Stimulated activated CD8-positive, alpha-beta memory T cell treated with anti-CD3 and anti-CD28 coated beads, Interleukin-4, amount 100 ng/mL, for 24 hours (primary cell): ENCODE measurements at places on chromosomes 3 and 15.

- peak; percentile 22 for DNase-seq
Observed at GRCh38 chr3:8110966-8111798, 390.4 kb upstream of the LMCD1 start.

DNA sequence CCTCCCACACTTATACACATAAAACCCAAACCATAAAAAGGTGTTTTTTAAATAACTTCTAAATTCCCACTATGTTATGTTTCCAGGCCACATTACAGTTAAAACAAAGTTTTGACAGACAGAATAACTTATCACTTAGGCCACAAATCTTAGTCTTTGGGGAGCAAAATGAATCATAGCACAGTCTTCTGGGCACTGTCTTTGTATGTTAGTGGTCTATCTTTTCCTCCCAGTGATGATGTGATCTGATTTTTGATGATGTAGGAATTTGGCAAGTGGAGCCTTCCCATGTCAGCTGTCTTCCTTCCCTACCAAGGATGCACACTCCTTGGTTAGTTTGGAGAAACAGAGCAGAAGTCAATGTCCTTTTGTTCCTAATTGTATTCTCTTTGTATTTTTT, 67.3 kb downstream of the THSD4 start:
- no peak for DNase-seq

DNA sequence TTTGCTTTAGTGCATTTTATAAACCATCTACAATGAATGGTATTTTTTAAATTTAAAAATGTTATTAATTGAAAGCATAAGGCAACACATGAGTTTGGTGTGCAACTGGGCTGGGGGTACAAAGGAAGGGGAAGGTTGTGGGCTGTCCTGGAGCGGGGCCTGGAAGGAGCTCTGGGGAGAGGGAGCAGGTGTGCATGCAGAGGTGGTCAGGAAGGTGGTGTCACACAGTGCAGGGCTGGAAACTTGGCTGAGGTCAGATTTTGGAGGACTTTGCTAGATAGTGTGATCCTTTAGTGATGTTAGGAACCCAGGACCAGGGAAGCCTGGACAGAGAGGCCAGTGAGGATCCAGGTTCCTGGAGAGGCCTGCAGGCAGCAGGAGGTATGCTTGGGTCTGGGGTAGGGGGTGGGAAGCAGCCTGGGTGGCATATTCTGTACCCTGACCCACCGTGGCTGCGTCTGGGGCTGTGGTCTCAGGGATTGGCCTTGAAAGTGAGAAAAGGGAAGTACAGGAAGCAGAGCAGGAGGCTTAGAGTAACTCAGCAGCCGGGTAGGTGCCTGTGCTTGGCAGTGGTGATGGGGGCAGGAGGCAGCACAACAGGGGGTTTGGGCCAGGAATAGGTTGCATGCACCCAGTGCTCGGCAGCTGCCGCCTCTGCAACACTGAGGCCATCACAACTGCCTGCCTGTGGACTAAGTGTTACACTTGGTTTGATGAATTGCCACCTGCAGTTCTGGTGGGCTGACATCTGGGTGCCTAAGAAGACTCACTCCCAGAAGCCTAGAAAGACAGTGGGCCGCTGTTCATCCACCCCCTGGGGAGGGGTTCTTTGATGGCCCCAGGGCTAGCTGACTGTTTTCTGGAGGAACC, 33.0 kb downstream of the KY start:
- no peak for DNase-seq

DNA sequence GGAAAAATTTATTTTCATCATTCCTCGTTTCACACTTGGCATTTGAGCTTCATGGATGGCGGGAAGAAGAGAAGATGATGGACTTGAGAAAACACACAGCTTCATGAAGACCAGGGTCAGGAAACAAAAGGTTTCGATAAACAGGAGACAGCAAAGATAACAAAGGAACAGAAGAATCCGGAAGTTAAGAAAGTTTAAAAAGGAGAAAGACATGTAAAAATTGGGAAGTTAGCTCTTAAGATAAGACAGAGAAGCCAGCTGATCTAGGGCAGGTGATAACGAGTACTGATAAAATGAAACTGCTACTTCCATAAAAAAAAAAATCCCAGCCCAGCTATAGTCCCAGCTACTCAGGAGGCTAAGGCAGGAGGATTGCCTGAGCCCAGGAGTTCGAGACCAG, 23.9 kb downstream of the IL5RA start:
- DNase-seq = no peak

- DNase-seq = no peak
Observed at GRCh38 chr3:25420147-25420546, 7.9 kb upstream of the RARB start.

- DNase-seq = no peak
Observed at GRCh38 chr3:102374863-102375634, 59.8 kb upstream of the ZPLD1 start.

DNA sequence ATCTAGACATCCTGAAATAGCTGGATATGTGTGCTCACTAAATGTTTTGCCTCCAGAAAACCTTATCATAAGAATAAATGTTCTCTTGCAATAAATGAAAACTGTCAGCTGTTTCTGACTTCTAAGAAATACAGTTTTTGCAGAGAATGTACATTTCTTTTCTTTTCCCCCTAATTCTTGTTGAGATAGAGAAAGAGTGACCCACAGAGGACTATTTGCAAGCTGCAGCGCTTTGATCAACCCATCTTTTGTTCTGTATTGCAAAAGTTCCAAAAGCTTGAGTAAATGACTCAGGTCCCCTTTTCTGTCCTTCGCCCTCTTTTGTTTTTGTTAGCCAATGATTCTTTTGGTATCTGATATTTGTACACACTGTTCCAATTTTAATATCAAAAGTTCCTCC, 141.9 kb downstream of the BBX start:
- DNase-seq = no peak

GRCh38 chr15:42371096-42371495, 11.8 kb downstream of the CAPN3 start:
- DNase-seq = no peak
